MCF 10A (cell line): ENCODE measurements at places on chromosomes 6 and 20. TPM values are rescaled to one million over a fixed set of nuclear protein-coding genes. Genes with fewer than 3 reads are reported as not detected.

Gene SNRPB
- total RNA-seq: 236 and 240 TPM in 2 replicates

Gene TCP1
- 341 and 351 TPM in 2 replicates for total RNA-seq

Gene GNMT
- 0.30 TPM in 1 of 2 replicates, not detected in the other for total RNA-seq

Gene ULBP2
- 3.1 and 5.2 TPM in 2 replicates for total RNA-seq

Gene OOEP
- total RNA-seq: not detected in 2 replicates

Gene COL11A2
- total RNA-seq: 0.91 and 1.5 TPM in 2 replicates

Gene CLVS2
- not detected in 2 replicates for total RNA-seq

Gene ZKSCAN3
- total RNA-seq: 2.7 and 3.7 TPM in 2 replicates

Gene ZSCAN23
- 3.0 and 4.7 TPM in 2 replicates for total RNA-seq

Gene PRR18
- 0.12 TPM in 1 of 2 replicates, not detected in the other for total RNA-seq

Gene GRM4
- total RNA-seq: not detected in 2 replicates

Gene BTN2A1
- total RNA-seq: 14.6 and 16.9 TPM in 2 replicates

Gene DEFB124
- total RNA-seq: not detected in 2 replicates

Gene TOX2
- 2.4 and 2.7 TPM in 2 replicates for total RNA-seq

Gene KCNK17
- not detected in 2 replicates for total RNA-seq

Gene MCHR2
- total RNA-seq: not detected in 2 replicates

Gene POM121L2
- not detected in 2 replicates for total RNA-seq

Gene PGC
- not detected in 2 replicates for total RNA-seq

Gene POLR3F
- total RNA-seq: 11.2 and 15.1 TPM in 2 replicates

Gene ZNF341
- total RNA-seq: 2.0 and 2.5 TPM in 2 replicates

Gene PAK5
- not detected in 2 replicates for total RNA-seq

Gene ADGRF4
- total RNA-seq: 1.2 and 4.0 TPM in 2 replicates

Gene XRN2
- 60.8 and 67.8 TPM in 2 replicates for total RNA-seq

Gene EMILIN3
- not detected in 2 replicates for total RNA-seq

Gene SALL4
- 0.49 and 0.61 TPM in 2 replicates for total RNA-seq

Gene ELOVL2
- total RNA-seq: not detected in 2 replicates

Gene SH3BGRL2
- total RNA-seq: 7.1 and 8.8 TPM in 2 replicates
